ENCODE measurements at places on chromosomes 4 and X.

- DNase-seq: no peak
Measured at GRCh38 chr4:164207460-164207859, 546.5 kb upstream of the SMIM31 start.

DNA sequence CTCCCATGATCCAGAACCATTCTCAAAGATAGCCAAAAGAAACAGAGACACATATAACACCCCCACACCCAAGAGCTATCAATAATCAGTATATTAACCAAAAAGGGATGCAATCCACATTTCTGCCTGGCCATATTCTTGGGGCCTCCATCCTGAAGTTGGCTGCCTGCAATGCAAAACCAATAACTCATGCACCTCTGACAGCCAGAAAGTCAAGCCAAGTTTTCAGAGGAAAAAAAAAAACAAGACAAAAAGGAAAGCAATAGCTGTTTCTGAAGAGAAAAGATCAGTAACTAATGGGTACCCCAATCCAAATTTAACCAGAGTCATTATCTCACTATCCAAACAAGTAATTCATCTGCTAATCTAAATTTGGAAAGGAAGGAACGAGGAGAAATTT is 7.3 kb upstream of the PRDM5 start:
- DNase-seq: no peak

DNA sequence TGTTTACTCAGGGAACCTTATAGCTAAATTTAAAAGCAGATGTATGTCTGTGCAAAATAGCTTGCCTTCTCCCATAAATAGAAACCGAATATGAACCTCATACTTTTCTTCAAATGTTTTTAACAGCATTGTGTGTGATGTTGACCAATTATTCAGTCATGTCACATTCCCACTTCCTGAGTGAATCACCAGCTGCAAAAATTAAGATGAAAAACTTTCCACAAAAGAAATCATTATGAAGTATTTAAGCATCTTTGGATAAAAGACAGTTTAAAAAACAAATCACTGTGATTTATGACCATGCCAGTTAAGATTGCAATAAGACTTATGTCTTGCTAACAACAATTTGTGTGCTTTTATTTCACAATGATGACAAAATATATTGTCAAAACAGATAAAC is 220.1 kb downstream of the PDGFC start:
- no peak for DNase-seq

GRCh38 chr4:107937040-107937439 is 5.7 kb downstream of the CYP2U1 start:
- DNase-seq: no peak

DNA sequence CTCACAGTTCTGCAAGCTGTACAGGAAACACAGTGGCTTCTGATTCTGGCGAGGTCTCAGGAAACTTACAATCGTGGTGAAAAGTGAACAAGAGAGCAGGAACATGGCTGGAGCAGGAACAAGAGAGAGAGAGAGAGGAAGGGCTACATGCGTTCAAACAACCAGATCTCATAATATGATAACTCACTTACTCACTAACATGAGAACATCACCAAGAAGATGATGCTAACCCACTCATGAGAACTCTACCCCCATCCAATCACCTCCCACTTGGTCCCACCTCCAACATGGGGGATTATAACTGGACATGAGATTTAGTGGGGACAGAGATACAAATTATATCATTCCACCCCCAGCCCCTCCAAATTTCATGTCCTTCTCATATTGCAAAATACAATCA is 9.8 kb upstream of the TLR1 start:
- DNase-seq: no peak
